ENCODE measurements at places on chromosomes 5 and 9.

GRCh38 chr5:65061974-65062353 is 293.2 kb downstream of the CWC27 start:
- no peak for DNase-seq

GRCh38 chr5:141945511-141946051 is 12.4 kb downstream of the PCDH12 start:
- no peak for DNase-seq

DNA sequence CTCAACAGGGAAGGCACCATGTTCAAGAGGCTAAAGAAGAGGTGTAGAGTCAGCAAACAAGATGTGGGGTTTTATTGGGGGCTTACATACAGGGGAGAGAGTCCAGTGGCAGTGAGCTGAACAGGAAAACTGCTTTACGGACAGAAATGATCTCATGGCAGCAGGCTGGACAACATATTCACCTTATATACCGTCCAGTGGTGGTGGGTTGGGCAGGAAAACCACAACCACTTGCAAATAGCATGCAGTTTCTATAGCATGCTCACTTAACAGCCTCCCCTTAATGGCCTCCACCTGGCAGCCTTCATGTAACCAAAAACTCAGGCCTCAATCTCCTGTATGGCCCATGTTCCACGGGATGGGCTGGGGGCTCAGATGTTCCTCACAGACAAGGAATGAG is 5.4 kb downstream of the TNFSF8 start:
- no peak for DNase-seq

- DNase-seq: no peak
Measured at GRCh38 chr5:15933259-15934207, 246.1 kb downstream of the MARCHF11 start.

DNA sequence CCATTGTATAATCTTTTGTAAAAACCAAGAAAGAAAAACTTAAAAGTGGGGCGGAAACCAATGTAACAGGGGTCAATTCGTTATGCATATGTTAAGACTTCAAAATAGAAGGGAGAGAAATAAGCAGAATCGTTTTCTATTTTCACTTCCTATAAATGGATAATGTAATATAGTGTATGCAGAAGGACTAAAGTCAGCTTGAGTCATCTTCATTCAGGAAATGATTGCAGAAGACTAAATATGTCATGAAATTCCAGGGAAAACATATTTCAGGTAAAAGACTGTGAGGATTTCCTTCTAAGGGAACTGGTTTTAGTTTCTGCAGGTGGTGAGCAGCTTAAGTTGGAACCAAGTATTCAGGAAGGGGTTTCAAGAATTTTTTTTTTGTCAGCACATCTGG is 753.3 kb downstream of the IRX1 start:
- DNase-seq: no peak
